ENCODE measurements at places on chromosomes 7 and 10.

DNA sequence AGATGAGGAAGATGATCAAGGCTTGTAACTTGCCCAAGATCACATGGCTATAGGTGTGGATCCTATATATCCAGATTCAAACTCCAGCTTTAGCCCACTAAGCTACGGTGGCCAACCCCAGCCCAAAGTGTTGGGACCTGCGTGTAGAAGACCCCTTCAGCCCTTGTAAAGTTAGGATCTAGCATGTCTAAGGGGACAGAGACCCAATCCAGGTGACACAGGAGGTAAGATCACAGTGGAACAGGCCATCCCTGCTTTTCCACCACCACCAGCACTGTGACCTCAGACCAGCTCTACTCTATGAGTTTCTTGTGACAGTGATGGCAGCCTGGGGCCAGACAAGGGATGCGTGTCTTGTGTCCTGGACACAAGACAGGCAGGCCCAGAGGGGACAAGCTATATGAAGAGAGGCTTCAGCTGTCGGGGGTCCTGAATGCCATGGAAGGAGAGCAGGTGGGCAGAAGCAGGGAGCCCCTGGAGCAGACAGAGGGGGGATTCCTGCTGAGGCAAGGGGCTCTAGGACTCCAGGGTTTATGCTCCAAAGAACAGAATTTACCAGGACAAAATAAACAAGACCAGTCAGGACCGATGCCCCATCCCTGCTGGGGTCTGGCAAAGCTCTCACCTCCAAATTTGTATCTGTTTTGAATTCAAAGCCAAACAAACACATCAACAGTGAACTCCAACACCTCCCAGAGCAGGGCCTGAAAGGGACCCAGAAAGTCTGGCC is 10.4 kb downstream of the GPRIN2 start:
- DNase-seq: no peak

DNA sequence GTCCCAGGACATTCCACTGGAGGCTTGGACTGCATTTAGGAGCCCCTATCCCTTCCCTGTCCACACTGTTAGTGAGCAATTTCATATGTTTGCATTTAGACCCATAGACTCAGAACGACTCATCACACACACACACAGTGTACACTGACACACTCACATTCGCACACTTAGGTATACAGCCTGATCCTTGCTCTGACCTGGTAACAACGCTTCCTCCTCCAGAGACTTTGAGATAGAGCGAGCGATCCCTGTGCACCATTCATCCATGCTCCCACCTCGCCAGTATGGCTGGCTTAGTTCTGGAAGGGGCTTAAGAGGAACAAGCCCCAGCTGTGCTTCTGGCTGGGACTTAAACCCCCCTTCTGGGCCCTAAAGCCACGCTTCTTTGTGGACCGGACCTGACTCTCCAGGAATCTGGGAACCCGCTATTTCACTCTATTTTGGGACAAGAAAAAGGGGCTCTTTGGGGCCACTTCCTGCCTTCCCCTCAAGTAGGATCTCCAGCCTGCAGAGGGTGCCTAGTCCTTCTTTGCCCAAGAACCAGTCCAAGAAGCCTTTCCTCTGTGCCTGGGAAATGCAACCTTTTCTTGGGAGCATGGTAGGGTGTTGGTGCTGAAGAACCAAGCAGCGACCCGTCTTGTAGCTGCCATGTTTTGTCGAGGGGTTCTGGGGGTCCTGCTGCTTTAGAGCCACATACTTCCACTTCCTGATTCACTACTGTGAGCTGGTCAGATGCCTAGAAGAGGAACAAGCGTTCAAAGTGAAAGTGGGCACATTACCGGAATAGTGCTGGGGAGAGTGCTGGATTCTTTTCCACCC is 1.1 kb upstream of the HOXA13 start:
- DNase-seq: no peak

GRCh38 chr7:48111596-48111995 is 22.5 kb downstream of the UPP1 start:
- no peak for DNase-seq

- DNase-seq: no peak
Measured at GRCh38 chr10:114399576-114399975, 4.7 kb downstream of the AFAP1L2 start.

GRCh38 chr10:17407047-17407446 is 47.3 kb downstream of the ST8SIA6 start:
- no peak for DNase-seq

- DNase-seq: no peak
Measured at GRCh38 chr10:119401671-119402395, 140.7 kb downstream of the RGS10 start.

DNA sequence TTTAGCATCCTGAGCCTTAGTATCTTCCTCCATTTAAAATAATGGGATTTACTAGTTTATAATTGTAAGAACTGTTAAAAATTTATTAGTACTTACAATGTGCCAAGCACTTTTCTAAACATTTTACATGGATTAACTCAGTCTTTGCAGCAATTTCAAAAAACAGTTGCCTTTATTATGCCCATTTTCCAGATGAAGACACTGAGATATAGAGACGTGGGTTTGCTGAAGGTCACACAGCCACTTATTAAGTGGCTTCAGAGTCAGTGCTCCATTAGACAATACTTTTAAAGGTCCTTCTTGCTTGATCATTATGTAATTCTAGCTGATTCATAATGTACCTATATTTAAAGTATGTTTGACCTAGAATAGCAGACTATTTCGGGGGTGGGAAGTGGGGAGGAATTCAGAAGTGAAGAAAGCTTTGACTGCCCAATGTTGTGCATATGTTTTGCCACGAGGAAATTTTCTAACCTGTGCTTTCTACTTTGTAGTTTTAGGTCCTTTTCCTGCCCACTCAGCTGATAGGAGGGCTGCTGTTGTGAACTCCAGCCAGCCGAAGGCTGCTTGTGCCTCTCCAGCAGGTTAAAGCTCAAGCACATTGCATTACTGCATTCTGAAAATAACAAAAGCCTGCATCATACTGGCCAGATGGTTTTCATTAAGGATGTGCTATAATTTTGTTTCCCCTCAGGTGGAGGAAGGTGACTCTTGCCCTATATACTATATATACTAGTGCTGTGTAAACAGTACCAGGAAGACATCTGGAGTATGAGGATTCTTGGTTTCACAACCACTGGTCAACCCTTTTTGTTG is 4.3 kb downstream of the PLEKHA8 start:
- DNase-seq: no peak

- no peak for DNase-seq
Measured at GRCh38 chr10:49282306-49282705, 16.7 kb upstream of the C10orf71 start.

DNA sequence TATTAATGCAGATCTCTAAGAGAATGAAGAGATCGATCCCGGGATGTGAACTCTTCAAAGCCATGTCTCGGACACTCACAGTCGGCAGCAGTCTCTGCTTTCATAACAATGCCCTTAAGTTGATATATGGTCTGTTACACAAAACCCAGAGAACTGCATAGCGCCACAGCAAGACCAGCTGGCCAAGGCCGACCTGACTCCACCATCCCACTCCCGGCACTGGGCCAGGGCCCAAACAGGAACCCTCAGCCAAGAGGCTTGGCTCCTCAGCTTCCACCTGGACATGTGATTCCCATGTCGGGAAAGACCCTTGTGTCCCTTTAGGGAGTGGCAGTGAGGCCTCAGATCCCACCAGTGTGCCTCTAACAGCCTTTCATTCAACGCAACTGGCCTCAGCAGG is 106.6 kb upstream of the RNF32 start:
- no peak for DNase-seq

DNA sequence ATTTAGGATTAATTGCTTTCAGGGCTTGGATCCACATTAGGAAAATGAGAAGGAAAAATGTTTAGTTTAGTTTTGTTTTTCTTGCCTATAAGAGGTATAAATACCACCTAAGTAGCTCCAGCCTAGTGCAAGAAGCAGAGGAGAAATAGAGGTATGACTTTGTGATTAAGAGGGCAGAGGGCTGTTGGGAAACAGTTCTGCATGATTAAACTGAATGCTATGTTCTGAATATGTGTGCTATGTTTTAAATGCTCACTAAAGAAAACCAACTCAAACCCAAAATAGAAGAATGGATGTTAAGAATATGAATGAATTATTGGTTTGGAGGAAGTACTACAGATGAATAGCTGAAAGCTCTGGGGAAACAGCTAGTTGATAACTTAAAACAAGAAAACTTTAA is 7.6 kb downstream of the CALCR start:
- DNase-seq: no peak

DNA sequence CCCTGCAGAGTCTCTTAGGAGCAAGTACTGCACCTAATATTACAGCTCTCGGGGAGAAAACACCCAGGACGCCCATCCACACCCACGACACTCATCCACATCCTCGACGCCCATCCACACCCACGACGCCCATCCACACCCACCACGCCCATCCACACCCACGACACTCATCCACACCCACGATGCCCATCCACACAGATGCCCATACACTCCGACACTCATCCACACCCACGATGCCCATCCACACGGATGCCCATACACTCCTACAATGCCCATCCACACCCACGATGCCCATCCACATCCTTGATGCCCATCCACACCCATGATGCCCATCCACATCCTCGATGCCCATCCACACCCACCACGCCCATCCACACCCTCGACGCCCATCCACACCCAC is 503.1 kb downstream of the PTPRN2 start:
- DNase-seq: no peak

GRCh38 chr10:29730458-29730857 is 95.7 kb upstream of the SVIL start:
- no peak for DNase-seq

GRCh38 chr7:143391462-143392404 is 10.6 kb downstream of the ZYX start:
- DNase-seq: no peak

DNA sequence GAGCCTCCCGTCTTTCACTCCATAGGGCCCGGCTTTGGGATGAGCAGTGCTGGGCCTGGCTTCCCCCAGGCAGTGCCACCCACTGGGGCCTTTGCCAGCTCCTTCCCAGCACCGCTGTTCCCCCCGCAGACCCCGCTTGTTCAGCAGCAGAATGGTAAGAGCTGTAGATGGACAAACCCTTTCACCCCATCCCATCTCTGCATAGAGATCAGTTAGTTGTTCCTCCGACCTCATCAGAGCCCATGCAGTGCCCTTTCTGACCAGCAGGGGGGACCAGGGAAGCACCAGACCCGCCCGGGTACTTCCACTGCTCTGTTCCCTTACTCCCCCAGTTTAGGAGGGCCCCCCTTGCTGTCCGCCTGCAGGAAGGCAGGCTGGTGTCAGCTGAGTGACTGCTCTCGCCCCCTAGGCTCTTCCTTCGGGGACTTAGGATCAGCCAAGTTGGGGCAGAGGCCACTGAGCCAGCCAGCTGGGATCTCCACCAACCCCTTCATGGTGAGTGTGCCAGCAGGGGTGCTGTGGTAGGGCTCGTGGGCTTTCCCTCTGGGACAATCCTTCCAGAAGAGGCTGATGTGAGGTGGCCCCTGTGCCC is 9.8 kb downstream of the SAP25 start:
- DNase-seq: peak; percentile 56
